ENCODE measurements at places on chromosomes 5 and 9.

GRCh38 chr5:33339413-33339812 lies 101.4 kb upstream of the TARS1 start:
- DNase-seq, result no peak

- DNase-seq, result peak; percentile 55
Observed at GRCh38 chr5:6716629-6717149, 3.5 kb downstream of the TENT4A start.

- DNase-seq, result no peak
Observed at GRCh38 chr5:76546497-76547102, 76.6 kb downstream of the F2RL2 start.

GRCh38 chr9:127754099-127755060 lies 19.3 kb upstream of the TOR2A start:
- DNase-seq, result no peak

DNA sequence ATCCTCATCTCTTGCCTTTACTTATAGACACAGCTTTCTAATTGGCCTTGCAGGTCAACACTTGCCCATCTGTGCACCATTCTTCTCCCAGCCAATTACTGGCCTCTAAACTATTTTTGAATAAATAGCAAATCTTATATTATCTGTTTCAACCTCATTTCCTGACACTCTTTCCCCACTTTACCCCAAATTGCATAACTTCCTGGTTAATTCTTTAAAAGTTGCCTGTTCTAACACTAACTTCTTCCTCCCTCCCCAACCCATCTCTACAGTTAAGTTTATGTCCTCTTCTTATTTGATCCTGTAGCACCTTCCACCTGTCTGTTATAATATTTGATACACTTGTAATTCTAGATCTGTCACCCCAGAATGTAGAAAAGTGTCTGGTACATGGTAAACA lies 372.1 kb downstream of the PDE4D start:
- no peak for DNase-seq

DNA sequence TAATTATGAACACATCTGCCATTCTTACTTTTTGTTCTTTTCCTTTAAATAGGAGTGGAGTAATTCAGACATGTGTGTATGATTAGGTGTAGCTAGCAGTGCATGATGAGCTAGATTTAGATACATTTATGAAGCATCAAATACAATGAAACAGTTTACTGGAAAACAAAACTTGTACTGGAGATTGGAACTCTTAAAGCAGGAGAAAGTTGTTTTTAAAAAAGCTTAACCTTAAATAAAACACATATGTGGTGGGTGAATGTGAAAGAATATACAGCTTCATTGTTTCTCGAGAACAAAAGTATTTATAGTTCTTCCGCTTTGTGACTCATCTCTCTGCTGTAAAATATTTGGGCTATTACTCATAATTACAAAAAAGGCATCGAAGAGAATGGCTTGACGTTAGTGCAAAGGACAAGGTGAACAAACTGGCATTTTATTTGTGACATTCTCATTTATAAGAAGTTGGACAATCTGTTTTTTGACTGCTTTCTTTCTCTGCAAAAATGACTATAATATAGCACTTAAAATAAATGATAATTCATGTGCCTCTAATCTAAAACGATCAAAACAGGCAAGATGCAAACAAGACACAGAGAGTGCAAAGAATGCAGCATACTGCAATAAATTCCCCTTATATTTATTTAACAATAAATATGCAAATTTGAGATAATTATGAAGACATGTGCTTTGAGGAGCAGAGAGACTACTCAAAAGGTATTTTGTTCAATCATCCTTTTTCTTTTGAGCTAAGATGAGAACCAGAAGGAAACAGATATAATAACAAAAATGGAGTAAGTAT lies 478.8 kb downstream of the CETN3 start:
- no peak for DNase-seq
